ENCODE measurements at places on chromosomes 7 and 10.

- DNase-seq: no peak
Measured at GRCh38 chr10:17662193-17663138, 18.5 kb downstream of the STAM start.

GRCh38 chr7:76261931-76262330 is 40.5 kb upstream of the HSPB1 start:
- no peak for DNase-seq

DNA sequence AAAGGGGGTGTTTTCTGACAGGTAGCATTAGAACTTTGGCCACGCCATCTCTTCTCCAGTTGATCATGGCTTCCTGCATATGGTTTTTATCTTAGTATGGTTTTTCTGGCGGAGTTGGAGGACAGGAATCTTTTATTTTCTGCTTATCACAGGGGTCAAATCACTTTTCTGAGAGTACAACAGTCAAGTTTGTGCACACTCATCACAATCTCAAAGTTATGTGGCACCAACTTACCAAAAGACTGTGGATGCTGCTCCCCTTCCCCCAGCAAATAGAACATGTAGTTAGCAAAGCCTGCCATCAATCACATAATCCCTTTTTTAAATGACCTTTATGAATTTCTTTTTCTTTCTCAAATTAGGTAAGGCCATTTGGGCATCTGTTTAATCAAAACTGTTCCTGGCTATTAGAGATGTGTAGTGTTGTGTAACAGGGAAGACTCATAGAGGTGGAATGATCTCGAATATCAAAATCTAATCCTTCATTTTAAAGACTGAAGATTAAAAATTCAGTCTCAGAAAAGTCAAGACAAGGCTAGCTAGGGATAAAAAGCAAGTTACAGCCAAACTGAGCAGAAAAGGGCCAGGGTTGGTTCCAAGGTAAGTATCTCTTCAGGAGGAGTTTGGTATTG is 3.8 kb upstream of the CH25H start:
- no peak for DNase-seq

- no peak for DNase-seq
Measured at GRCh38 chr10:68108653-68109052, 635 bp upstream of the MYPN start.

GRCh38 chr10:5876181-5876768 is 13.4 kb downstream of the ANKRD16 start:
- no peak for DNase-seq

DNA sequence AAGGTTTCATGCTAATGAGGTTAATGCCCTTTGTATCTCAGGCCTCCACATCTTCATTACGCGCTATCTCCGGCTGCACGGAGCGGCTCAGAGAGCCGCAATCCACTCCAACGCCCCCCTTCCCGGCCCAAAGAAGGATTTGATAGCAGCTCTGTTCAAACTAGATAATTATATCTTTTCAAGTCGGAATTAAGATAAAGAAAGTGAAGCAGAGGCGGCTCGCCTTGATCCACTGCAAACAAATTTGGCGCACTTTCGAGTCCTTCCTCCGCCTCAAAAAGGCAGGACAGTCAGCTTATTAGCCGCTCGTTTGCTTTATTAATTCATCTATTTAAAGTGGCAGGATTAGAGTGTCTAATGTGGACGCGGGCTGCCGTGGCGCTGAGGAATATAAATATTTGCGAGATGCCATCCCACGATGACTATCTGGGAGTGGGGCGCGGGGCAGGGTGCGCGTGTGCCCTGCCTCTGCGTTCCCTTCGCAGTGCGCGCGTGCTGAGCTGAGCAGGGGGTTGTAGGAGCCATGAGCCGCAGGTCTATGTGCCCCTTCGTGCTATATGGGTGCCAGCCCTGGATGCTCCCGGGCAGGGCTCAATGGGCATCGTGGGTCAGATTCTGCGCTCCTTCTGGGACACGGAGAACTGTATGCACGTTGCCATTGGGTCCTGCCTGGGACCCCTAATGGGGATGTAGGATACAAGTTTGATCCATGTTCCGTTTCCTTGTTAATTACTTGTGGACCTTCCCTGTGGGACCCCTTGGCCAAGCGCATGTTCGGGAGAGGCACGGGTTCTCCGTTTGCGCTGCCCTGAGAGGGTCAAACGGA is 9.0 kb downstream of the EMX2 start:
- DNase-seq: no peak

GRCh38 chr7:64654796-64655548 is 11.0 kb upstream of the ZNF107 start:
- no peak for DNase-seq

DNA sequence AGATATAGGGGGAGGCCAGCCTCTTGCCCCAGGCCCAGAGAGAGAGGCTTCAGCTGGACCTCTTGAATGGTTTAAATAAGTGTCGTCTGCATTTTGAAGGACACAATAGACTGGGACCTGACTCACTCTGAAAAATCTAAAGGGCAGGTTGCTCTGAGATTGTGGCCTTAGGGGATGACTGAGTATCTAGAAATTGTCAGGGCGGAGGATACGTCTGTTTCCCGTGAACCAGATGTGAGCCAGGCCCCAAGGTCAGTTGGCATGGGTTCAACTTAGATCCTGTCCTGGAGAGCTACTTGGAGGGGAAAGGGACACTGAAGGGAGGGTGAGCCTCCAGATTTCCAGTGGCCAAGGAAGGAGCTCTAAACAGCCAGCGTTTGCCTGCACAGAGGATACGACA is 110.2 kb downstream of the CHN2 start:
- DNase-seq: no peak

GRCh38 chr7:48976253-48976652 is 51.9 kb downstream of the CDC14C start:
- DNase-seq: no peak
